ENCODE measurements at places on chromosomes 4 and X.

DNA sequence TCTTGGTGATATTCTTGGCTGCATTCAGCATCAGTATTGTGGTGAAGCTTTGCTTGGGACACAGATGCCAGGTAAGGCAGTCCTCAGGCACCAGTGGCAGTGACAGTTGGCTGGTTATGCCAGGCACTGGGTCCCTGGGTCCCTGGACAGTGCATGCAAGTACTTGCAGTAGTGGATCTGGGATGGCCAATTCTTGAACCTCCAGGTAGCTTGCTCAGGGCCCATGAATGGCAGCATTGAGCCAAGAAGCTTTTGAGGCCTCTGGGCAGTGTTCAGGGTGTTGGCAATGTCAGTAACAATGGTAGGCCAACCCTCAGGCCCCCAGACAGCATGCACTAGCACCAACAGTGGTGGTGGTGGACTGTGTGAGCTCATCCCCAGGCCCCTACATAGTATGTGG lies 106.8 kb upstream of the ANXA10 start:
- DNase-seq = no peak

- DNase-seq = no peak
Measured at GRCh38 chr4:10115271-10115796, 1.3 kb downstream of the WDR1 start.

GRCh38 chrX:107619885-107620322 lies 8.4 kb upstream of the PRPS1 start:
- no peak for DNase-seq

DNA sequence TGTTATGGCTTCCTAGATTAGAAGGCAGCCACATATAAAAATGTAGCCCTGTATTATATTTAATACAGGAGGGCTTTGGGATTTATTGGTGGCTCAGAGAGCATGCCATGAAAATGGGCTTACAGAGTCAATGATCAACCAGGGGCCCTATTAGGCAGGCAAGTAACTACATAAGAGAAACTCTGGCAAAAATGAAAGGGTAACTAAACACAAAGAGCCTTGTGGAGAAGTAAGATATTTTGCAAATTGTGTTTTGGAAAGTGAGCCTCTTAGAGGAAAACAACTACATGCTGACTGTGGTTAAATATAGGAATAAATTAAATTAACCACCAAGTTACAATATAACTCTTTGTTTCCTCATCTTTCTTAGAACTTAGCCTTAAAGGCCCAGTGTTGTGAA lies 5.5 kb downstream of the SAT1 start:
- DNase-seq = no peak

GRCh38 chr4:176919631-176920030 lies 126.9 kb upstream of the VEGFC start:
- no peak for DNase-seq

DNA sequence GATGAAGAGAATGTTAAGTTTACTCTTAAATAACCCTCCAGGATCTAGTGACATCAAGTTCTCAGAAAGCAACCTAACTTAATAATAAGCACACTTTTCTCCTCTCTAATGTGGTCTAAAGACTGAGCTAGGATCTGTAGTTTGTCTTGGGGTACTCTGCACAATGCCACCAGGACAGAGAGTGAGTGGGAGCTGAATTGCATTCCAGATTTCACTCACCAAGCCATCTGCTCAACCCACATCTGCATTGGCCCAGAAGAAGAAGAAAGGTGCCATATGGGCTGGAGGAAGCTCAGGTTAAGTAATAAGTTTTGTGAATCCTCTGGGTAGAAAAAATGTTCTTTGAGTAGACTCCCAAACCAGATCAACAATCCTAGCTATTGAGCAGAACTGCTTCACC lies 384.6 kb downstream of the PPP3CA start:
- no peak for DNase-seq

DNA sequence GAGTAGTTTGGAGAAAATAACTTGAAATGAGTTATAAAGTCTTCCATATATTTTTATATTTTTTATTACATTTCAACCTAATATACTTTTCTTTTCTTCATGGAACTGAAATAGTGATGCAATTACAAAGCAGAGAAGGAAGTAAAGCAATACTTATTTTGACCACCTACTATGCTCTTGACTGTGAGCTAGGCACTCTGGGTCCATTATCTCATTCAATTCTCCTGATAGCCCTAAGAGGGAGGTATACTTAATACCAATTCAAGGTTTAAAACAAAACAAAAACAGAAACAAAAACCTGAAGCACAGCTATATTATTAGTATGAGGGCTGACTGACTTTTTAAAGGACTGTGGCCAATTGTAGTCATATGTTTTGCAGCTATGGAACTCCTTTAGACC lies 193.5 kb downstream of the MAD2L1 start:
- DNase-seq = no peak

DNA sequence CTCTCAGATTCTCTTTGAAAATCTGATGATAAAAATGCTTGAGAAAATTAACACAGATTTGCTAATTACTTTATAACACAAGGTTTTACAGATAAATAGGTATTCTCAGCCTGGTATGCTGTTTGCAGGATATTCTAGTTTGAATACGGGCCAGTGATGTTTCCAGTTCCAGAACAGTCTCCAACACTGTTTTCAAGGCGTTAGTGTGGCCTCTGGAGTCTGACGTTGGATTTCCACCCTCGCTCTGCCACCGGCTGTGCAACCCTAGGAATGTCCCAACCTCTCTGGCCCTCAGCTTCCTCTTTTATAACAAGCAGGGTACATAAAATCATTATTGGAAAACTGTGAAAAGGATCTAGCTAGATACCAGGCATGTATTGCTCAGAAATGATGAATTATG lies 23.8 kb upstream of the CYP4V2 start:
- no peak for DNase-seq

DNA sequence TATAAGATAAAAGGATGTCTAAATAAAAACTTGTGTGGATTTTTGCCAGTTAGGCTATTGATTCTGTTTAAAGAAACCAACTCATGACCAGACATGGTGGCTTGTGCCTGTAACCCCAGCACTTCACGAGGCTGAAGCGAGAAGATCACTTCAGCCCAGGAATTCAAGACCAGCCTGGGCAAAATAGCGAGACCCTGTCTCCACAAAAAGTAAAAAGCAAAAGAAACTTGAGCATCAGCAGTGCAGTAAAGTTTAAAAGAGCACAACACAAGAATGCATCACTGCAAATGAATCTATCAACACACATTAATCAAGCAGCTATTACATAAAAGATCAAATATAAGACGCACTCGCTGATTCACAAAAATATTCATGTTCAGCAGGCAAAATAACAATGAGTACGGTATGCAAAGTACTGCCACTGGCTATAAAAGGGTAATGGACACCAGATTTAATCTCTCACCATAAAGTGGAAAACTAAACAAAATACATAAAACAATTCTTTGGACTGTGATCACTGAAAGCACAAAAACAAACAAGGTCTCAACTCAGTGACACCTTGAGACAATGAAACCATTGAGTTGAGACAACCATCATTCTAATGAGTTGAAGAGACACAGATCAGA lies 41.3 kb downstream of the LRBA start:
- no peak for DNase-seq

DNA sequence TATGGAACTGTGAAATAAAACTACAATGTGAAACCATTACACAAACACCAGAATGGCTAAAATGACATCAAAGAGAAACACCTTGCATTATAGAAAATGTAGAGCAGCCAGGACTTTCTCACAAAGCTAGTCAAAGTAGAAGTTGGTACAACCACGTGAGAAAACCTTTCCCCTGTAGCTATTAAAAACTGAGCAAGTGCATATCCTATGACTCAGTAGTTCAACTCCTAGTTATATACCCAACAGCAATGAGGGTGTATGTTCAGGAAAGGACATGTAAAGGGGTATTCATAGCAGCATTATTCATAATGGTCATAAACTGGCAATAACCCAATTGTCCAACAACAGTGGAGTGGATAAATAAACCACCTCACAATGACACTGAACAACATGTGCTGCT lies 177.5 kb upstream of the NUDT10 start:
- DNase-seq = no peak

GRCh38 chr4:159787901-159788300 lies 685.0 kb downstream of the RAPGEF2 start:
- DNase-seq = no peak

GRCh38 chr4:140875746-140876452 lies 119.7 kb upstream of the TBC1D9 start:
- DNase-seq = no peak

DNA sequence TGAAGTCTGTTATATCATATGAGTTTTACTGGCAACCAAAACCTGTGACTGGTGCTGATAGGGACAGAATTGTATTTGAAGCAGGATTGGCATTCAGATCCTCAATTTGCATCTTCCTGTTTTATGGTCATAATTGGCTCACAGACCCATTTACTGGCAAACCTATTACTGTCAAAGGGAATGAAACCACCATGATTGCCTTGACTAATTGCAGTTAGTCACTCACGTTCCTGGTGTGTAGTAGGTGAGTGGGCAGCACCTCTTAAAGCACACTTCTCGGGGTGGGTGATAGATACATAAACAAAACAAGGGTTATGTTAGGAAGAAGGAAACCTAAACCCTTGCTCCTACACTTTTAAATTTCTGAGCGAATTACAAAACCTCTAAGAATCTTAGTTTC lies 81.0 kb downstream of the PPEF2 start:
- no peak for DNase-seq

- DNase-seq = no peak
Measured at GRCh38 chrX:37651921-37652452, 33.6 kb upstream of the XK start.

GRCh38 chrX:47215291-47215900 lies 3.1 kb upstream of the CDK16 start:
- no peak for DNase-seq

DNA sequence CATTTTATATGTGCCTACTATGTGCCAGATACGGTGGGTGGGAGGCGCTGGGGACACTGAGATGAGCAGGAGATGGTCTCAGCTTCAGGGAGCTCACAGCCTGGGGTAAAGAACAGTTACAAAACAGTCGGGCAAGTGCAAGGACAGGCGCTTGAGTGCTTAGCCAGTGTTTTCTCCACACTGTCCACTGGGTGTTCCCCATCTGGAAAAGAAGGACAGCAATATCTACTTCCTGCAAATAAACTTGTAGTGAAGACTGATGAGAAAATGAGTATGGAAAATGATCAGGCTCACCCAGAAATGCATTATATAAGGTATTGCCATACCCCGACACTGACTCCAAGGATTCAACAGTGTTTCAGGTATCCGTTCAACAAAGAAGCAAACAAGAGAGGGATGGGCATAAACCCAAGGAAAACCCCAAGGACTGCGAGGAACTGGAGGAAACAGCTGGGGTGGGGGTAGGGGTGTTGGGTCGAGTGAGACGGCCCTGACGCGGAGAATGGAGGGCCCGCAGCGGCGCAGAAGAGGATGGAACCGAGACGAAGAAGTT lies 835 bp downstream of the TMEM185A start:
- no peak for DNase-seq

GRCh38 chr4:126264839-126265238 lies 950.1 kb downstream of the FAT4 start:
- DNase-seq = no peak

DNA sequence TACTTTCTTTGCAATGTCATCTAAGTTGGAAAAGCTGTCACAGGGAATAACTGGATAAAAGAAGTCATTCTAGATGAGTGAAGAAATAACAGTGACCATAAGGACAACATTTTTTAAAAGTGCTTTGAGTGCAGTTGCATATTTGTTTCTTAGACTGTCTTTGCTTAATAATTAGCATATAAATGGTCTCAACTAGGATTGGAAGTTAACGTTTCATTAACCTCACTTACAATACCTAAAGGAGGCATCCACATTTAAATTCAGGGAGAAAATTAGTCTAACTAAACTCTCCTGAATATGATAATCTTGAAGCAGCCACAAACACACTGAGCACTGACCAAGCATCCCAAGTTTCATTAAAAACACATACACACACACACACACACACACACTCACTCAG lies 780.7 kb downstream of the PCDH18 start:
- no peak for DNase-seq

DNA sequence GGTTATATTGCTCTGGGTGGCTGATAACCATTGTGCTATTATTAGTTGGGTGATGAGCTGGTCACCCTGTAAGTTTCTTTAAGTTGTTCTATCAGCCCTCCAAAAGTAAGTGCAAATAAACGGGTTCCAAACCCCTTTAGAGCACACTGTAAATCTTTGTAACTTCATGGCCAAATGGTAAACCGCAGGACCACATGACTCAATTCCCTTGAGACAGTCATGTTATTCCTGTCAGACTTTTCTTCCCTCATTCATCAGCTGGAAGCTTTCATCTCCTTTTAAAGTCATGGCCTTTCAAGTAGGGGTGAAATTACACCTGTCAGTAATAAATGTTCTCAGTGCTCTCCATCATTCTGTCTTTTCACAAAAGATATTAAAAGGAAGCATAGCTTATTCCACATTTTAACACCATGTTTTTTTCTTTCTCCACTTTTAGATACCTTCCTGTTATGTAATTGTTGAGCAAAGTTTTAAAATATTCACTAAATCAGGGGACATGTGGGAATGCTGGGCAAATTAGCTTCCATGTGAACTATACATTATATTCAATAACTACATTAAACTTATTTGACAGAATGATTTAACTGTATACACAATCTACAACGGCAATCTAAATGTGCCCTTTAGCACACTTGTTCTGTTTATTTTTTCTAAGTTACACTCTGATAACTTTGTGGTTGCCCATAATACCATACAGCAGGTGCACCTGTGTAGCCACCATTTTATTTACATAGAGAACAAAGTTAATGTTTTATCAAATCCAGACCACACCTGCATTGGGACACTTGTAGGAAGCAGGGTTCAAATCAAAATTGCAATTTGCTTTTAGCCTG lies 275.5 kb downstream of the CFAP299 start:
- DNase-seq = no peak

- DNase-seq = no peak
Measured at GRCh38 chr4:14926368-14926767, 75.9 kb upstream of the CPEB2 start.

GRCh38 chrX:88883200-88883599 lies 136.2 kb downstream of the CPXCR1 start:
- DNase-seq = no peak

GRCh38 chr4:78299565-78299972 lies 242.4 kb downstream of the FRAS1 start:
- no peak for DNase-seq

GRCh38 chrX:26651755-26652154 lies 435.8 kb downstream of the MAGEB5 start:
- DNase-seq = no peak

GRCh38 chrX:19616959-19617358 lies 101.7 kb upstream of the MAP3K15 start:
- DNase-seq = no peak

DNA sequence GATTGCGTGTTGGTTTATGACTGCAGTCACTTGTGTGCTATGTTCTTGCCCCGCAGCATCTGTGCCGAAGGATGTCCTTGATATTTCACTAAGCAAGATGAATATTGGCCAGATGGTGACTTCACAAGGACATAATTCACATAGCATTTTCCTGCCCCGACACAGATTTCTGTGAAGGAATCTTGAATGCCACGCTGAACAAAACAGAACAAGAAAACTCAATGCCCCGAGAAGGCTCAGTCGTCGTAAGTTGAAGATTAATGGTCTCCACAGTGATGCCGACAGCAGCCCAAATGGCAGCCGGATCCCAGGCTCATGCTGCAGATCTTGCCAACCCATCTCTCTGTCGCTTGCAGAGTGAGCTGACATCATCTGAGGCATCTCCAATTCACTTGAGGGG lies 145.9 kb downstream of the CPEB2 start:
- DNase-seq = no peak
